ENCODE measurements at places on chromosomes 4 and X.

DNA sequence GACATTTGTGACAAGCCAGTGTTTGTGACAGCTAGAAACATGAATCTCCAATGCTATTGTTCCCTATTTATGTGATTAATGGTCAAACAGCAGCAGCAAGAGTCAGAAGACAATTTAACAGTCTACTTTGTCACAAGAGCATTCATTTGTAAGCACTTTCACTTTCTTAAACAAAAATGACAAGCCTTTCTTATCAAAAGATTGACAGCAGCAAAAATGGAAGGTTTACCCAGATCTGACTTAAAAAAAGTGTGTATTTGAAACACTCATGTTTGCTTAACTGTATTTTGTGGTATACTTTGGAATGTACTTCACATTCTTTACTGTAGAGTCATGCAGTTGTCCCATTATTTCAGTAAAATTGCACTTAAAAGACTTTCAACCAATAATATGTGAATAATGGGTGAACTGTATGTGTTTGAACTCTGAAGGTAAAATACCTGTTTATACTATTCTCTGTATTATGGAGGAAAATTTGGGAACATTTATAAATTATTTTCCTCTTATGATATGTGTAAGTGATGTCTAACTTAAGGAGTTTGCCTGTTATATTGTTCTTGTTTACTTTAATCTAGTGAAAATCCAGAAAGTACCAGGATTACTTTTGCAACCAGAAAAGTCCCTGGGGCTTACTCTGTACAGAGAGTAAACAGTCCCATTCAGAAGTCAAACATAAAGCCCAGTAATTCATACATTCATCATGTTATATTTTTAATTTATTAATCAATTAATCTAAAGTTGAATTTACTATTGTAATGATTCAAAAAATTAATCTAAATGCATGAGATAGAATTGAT lies 314.9 kb upstream of the TRAM1L1 start:
- no peak for DNase-seq

- no peak for DNase-seq
These were observed 10.4 kb downstream of the CXCL8 start for GRCh38 chr4:73750730-73751129.

GRCh38 chrX:48974574-48974973 lies 2.9 kb upstream of the KCND1 start:
- no peak for DNase-seq

GRCh38 chrX:29862126-29862677 lies 353.2 kb upstream of the MAGEB2 start:
- no peak for DNase-seq

- DNase-seq, result no peak
These were observed 173.5 kb downstream of the DCLK2 start for GRCh38 chr4:150251752-150252190.

DNA sequence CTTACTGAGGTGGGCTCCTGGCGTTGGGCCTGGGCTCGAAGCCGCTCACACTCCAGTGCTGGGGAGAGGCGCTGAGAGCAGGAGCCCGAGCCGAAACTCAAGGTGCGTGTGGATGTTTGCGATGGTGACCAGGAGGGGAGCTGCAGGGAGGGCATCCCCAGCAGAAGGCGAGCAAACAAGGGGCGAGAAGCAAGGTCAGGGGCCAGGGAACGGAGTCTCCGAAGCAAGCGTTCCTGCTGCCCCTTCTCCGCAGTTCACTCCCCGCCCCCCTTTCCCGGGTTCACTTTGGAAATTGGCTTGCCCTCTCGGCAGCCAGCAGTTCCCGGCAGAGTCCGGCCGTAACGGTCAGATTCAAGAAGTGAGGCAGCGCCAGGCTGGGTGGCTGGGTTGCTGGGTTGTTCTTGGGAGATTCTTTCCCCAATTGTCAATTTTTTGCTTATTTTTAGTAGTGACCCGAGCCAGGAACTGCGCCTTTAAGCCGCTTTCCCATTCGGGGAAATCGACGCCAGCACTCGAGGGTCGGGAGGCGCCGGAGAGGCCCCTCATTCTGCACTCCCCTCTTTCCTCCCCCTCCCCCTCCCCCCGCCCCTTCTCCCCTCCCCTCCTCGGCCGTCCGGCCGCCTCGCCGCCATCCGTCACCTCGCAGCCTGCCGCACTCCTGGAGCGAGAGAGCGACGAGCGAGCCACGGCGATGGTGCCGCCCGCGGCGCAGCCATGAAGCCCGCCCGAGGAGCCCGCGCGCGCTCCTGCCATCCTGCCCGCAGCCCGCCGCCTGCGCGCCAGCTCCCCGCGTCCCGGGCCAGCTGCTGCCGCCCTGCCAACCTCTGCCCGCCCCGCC lies at the start of gene FRMPD3:
FRMPD3 (plus strand) TSS at position 655 of the 838 bp plus-strand sequence. CDS start 76,937 bp downstream, outside the sequence.
- no peak for DNase-seq

GRCh38 chrX:6777238-6778002 lies 242.5 kb upstream of the VCX3A start:
- no peak for DNase-seq

DNA sequence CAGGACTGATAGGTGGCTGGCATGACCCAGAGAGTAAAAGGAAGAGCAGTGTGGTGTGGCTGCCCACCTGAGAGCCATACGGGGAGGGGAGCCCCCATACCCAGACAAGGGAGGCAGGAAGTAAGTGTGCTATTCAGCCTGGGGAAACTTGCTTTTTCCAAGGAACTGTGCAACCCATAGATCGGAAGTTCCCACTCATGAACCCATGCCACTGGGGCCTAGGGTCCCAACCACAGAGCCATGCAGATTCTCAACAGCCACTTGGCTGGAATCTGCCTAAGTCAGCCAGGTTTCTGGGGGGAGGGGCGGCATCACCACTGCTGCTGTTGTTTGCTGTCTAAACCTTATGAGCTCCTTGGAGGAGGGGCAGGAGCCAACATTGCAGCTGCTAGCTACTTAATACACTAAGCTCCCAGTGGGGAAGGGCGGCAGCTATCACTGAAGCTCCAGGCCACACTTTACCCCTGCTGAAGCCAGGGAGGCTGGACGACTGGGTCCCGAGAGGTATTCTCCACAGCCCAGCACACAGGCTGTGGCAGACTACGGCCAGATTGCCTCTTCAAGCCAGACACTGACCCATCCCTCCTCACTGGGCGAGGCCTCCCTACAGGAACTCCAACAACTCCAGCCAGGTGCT lies 410.4 kb downstream of the INPP4B start:
- DNase-seq, result no peak

GRCh38 chrX:28329156-28329555 lies 258.1 kb upstream of the IL1RAPL1 start:
- no peak for DNase-seq

- DNase-seq, result no peak
These were observed 3.0 kb upstream of the SLC25A6 start for GRCh38 chrX:1394731-1395501.

GRCh38 chr4:58590722-58591121 lies 1480.5 kb upstream of the IGFBP7 start:
- no peak for DNase-seq
